ENCODE measurements at places on chromosomes 11 and 22. TPM values are rescaled to one million over a fixed set of nuclear protein-coding genes. Genes with fewer than 3 reads are reported as not detected.

DEUP1 gene
- not detected for total RNA-seq

HEPACAM gene
- not detected for total RNA-seq

KDM4E gene
- not detected for total RNA-seq

KDM2A gene
- total RNA-seq = 36.6 TPM

NAGA gene
- total RNA-seq = 46.8 TPM

SEC14L6 gene
- not detected for total RNA-seq

UPK3A gene
- not detected for total RNA-seq

SMIM35 gene
- total RNA-seq = not detected

PKP3 gene
- total RNA-seq = 1.4 TPM

OR5A1 gene
- not detected for total RNA-seq

TMEM191B gene
- 0.33 TPM for total RNA-seq

OR8J1 gene
- not detected for total RNA-seq

DAGLA gene
- total RNA-seq = 1.2 TPM

STIP1 gene
- total RNA-seq = 357 TPM

MRPL40 gene
- 56.3 TPM for total RNA-seq

LRRC55 gene
- total RNA-seq = not detected

GLB1L2 gene
- 4.4 TPM for total RNA-seq

TPST2 gene
- 18.6 TPM for total RNA-seq

MPPED2 gene
- total RNA-seq = not detected

AIP gene
- 59.5 TPM for total RNA-seq

HDHD5 gene
- total RNA-seq = 32.0 TPM

NPTXR gene
- under 0.01 TPM for total RNA-seq

RAB36 gene
- total RNA-seq = 5.8 TPM

ZBTB44 gene
- total RNA-seq = 33.4 TPM

SMIM38 gene
- 0.31 TPM for total RNA-seq

OSM gene
- not detected for total RNA-seq

TBX10 gene
- not detected for total RNA-seq

OR52H1 gene
- total RNA-seq = 0.36 TPM

PANX2 gene
- 0.46 TPM for total RNA-seq

PRR5L gene
- total RNA-seq = 2.5 TPM

ELF5 gene
- total RNA-seq = not detected

RCOR2 gene
- total RNA-seq = under 0.01 TPM

SHISAL1 gene
- under 0.01 TPM for total RNA-seq

CABP4 gene
- not detected for total RNA-seq

SYNGR1 gene
- total RNA-seq = 65.4 TPM

OR51B5 gene
- not detected for total RNA-seq

LRRC32 gene
- 4.7 TPM for total RNA-seq

CNGA4 gene
- not detected for total RNA-seq

CD3D gene
- not detected for total RNA-seq

E2F8 gene
- 0.73 TPM for total RNA-seq

APOBEC3A gene
- total RNA-seq = not detected

SPECC1L gene
- total RNA-seq = 36.2 TPM

ZPR1 gene
- total RNA-seq = 50.3 TPM

TRIM49 gene
- total RNA-seq = not detected

PRSS23 gene
- total RNA-seq = 68.3 TPM

THY1 gene
- total RNA-seq = 2.4 TPM

GPHA2 gene
- not detected for total RNA-seq

SSH3 gene
- 10.3 TPM for total RNA-seq

PKNOX2 gene
- 7.6 TPM for total RNA-seq

DKK3 gene
- 3.1 TPM for total RNA-seq
